ENCODE measurements at places on chromosomes 11 and 22.

GRCh38 chr11:109223451-109223850, 198.5 kb upstream of the C11orf87 start:
- DNase-seq, result no peak

DNA sequence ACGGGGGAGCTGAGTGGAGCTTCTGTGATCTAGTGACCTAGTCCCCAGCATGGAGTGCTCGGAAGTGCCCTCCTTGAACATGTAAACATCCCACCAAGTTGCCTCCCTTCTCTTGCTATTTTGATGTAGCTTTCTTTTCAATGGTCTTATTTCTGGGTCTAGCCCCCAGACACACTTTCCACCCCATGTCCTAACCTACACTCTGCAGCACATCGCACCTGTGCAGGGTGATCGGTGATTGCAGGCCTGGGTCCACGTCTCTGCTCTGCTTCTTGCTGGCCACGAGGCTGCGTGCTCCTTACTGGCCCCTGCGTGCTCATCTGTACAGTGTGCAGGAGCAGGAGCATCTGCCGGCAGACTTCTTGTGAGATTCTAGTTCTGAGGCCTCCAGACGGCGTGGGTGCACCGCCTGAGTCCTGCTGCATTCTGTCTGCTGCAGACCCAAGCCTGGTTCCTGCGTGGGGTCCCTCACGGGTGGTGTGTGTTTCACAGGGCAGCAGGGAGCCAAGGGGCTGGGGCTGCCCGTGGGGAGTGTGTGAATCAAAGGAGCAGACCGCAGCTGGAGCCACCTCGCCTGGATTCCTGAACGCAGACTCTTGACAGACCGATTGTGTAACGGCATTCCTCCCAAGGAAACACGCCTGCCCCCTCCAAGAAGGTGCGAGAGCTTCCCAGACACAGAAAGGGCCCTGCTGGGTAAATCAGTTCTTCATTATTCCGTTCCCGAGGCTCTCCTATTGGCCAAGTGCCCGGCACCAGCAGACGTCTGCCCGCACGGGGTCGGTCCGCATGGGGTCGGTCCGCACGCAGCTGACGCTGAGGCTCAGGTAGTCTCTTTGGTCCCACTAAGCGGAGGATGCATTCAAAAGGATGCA, 44.4 kb upstream of the MYEOV start:
- DNase-seq, result no peak

DNA sequence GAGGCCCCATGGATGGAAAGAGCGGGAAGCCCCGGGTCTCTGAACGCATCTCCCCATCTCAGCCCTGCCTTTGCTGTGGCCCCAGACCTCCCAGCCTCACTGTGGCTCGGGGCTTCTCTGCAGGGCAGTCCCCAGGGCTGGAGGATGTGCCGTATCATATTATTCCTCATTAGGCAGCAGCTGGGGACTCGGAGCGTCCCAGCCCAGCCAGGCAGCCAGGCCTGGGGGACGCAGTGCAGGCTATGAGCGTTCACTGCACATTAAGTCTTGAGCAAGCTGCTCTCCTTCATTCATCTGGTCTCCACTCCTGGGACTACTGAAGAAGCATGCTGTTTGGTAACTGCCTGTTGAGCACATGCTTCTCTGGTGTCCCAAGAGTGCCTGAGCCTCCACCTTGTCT, 226.8 kb upstream of the TBCEL start:
- DNase-seq, result no peak

GRCh38 chr11:2683806-2684205, 16.0 kb downstream of the KCNQ1OT1 start:
- no peak for DNase-seq

DNA sequence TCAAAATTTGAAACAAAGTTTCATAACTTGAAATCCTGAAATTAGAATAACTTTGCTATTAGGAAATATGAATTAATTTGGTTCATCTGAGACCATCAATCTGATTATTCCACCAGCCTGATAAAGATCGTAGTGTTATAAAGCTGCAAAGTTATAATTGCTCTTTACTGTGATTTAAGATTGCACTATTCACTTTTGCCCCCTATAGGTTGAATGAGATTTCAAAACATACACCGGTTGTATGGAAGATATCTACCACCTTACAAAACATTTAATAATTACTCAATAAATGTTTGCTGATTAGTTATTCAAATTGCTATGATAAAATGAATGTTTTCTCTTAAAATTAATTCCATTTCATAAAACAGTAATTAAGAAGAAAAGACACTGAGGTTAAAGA, 26.1 kb downstream of the APIP start:
- DNase-seq, result no peak

- no peak for DNase-seq
Observed at GRCh38 chr22:41512421-41513194, 31.7 kb downstream of the POLR3H start.

All from endothelial cell (in vitro differentiated cells).